ENCODE measurements at places on chromosomes 1 and 21.

DNA sequence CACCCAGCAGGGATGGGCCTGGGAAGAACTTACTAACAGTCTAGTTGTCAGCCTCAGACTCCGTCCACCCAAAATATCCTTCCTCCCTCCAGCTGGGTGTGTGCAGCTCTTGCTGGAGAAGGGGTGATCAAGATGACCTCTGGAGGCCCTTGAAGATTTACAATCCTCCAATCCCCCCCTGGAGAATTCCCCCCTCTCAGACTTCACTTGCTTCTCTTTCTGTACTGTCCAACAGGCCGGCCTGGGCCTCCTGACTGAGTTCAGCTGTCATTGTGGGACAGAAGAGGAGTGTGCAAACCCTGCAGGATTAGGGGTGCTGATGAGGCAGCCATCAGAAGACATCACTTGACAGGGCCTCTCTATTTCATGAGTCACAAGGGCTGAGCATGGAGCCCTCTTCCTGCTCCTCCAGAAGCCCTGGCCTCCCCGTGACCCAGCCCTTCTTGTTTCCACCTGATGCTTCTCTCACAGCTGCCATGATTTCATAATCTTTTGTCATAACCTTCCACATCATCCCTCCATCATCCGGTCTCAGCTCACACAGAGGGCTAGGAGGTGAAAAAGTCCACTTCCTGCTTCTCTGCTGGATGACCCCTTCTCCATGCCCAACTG lies 17.5 kb upstream of the IGFN1 start:
- DNase-seq: no peak

- no peak for DNase-seq
These were observed 10.5 kb upstream of the TARS2 start for GRCh38 chr1:150476754-150477153.

DNA sequence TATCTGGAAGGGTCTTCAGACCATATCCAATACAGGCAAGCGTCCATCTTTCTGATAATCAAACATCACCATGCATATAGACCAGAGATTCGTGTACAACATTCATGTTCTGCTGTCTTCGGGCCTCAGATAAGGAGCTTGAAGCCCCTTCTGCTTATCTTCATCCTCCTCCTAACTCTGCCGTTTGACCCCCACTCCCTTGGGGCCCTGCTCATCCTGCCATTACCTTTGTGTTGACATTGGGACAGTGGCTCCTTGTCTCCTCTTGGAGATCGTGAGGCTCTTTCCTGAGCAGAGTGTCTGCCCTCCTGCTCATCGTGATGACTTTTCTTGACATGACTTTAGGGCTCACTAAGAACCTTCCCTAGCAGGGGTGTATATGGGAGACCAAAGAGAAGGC lies 37.3 kb downstream of the ACTL8 start:
- DNase-seq: no peak

DNA sequence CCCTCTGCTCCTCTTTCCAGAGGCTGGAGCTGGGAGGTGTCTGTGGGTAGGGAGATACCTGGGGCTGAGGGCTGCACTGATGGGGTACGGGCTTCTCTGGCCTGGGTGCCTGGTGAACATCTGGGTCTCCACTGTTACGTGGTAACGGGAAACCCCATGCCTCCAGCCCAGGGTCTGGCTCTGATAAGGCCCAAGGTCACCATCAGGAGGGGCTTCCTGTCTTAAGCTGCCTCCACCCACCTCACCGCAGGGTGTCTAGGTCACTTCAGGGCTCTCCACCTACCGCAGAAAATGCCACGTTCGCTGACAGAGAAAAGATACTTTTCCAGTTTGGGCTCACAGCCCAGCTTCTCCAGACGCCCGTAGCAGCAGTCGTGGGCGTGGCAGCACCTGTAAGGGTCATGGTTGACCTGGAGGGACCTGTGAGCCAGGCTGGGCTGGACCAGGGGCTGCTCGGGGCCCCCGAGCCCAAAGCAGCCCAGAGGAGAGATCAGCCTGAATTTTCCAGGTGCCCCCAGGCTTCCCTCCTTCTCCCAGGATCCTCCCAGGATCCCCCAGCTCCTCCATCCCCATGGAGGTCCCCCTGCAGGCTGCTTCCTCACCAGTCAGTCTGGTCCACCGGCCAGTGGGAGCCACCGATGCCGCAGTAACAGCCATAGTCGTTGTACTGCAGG lies 1.3 kb downstream of the PLA2G2E start:
- DNase-seq: no peak

DNA sequence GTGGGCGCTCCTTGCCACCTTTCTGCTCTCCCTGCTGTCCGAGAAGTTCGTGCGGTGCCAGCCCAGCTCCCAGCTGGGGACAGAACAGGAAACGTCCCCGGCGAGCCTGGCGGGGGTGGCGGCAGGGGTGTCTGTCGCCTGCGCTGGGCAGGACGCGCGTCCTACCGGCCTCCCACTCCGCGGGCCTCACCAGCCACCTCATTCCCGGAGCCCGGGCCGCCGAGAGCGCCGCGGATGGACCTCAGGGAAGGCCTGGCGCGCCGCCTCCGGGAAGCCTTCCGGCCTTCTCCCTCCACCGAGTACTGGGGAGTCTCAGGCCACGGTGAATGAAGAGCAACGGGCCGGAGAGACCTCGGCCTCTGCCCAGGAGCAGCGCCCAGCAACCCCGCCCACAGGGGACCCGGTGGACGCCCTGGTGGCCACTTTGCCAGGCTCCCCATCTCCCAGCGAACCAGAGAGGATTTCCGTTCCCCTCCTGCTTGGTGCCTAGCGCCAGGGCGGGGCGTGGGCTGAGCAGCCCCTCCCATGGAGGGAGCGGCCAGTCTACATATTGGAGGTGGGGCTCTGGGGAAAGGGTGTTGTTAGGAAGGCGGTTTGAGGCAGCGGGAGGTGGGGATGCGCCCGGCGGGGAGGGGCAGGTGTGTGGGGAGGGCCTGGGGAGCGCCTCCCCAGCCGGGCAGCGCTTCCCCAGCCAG lies 9.5 kb upstream of the TNFRSF14 start:
- DNase-seq: peak; percentile 63

DNA sequence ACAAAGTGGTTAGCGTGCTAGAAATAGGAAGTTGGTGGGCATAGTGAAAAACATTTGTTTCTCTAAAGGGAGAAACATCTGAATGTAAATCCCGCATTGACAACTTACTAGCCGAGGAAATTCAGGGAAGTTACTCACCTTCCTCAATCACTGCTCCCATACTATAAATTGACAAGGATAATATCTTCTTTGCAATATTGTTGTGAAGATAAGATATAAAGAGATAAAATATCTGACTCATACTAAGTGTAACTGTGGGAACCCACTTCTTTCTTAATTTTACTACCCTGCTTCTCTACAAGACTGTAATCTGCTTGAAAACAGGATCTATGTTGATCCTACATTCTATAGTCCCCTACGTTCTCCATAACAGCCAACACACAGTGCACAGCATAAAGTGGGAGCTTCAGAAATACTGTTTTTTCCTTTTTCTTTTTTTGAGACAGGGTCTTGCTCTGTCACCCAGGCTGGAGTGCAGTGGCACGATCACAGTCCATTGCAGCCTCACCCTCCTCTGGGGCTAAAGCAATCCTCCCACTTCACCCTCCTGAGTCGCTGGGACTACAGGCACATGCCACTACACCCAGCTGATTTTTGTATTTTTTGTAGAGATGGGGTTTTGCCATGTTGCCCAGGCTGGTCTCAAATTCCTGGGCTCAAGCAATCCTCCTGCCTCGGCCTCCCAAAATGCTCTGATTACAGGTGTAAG lies 57.4 kb upstream of the C1orf21 start:
- no peak for DNase-seq
